ENCODE measurements at places on chromosomes 13 and 19.

DNA sequence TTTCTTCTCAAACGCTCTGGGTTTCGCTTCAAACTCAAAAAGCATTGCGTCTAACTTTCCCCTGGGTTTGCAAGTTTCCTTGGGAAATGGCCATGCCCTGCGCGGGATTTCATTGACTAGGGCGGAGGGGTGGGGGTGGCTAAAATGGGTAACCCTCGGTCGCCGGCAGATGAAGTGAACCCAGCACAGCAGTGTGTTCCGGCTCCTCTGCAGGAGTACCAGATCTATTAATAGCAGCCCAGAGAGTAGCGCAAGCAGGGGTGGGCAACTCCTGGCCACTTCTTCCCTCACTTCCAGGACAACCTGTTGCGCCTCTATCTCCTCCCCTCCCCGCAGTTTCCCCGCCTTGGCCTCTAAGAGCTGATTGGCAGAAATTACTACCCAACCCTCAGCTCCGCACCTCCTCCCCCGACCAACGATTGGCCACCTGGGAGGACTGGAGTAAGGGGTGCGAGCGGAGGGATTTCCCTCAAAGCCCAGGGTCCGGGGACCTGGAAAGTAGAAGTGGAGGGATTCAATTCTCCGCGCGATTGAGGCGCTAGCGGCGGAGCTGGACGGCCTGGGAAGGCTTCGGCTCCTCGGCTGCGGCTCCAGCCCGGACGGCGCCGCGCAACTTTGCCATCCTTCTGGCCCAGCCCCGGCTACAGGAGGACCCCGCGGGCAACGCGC, at the start of gene FREM2:
TSS of gene FREM2 (plus strand) at position 501 of the 669 bp plus-strand sequence. CDS start 268 bp downstream, outside the sequence.
- DNase-seq, result peak; percentile 68

DNA sequence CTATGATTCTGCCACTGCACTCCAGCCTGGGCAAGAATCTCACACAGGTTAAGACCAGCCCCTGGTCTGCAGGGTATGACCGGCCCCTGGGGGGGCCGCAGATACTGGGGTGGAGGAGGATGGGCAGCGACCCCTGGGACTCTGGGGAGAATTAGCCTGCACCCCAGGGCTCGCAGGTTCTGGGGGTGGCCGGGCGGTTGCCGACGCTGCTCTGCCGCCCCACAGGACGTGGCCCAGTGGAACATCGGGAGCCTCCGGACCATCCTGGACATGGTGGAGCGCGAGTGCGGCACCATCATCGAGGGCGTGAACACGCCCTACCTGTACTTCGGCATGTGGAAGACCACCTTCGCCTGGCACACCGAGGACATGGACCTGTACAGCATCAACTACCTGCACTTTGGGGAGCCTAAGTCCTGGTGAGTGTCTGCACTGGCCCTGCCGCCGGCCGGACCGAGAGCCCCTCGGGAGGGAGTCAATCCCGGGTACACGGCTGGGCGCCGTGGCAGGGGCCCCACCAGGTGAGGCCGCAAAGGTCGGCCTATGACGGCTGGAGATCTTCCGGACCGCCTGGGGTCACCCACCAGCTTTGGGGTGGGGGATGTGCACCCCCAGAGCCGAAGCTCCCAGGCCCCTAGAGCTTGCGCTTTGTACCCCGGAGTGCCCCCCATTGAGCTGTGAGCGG, 78.5 kb downstream of the KDM4B start:
- DNase-seq, result no peak

- DNase-seq, result no peak
Measured at GRCh38 chr13:76982061-76982460, 9.8 kb upstream of the CLN5 start.

- DNase-seq, result no peak
Measured at GRCh38 chr13:73898276-73898675, 235.9 kb downstream of the KLF12 start.

- DNase-seq, result no peak
Measured at GRCh38 chr13:24221007-24221406, 60.5 kb downstream of the SPATA13 start.

DNA sequence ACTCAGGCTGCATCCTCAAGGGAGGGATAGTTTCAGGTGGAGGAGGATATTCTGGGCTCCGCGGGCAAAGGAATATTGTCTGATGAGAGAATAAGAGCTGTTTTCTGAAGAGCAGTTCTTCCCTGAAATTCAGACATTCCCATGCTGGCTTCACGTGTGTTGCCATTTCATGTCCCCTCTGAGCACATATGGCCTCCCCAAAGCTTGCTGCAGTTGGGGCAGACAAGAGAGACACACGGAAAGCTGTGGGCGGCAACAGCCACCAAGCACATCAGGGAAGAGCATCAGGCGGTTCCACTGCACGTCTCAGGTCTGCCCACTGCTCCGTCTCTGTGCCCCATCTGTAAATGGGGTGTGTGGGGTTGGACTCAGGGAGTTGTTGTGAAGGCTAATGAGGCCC, 247.5 kb upstream of the TSHZ3 start:
- DNase-seq, result no peak

- no peak for DNase-seq
Measured at GRCh38 chr19:16249826-16250404, 52.2 kb downstream of the AP1M1 start.

DNA sequence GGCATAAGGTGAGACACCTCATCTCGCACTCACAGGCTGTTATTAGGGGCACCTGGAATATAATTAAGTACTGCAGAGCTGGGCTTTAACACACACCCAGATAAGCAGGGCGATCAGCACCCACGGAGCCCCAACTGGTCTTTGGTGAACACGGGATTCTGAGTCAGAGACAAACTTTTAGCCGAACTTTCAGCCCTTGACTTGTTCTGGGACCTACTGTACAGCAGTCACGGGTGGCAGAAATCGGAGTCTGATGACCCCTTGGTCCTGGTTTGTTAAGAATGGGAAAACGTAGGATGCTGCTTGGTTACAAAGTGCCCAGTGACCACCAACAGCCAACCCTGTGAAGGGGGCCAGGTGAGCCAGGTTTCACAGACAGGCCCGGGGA, 9.0 kb downstream of the SH3GL1 start:
- DNase-seq, result no peak

GRCh38 chr19:46390121-46390858, 23.1 kb downstream of the CCDC8 start:
- no peak for DNase-seq

GRCh38 chr13:50780201-50781015, 63.1 kb downstream of the DLEU7 start:
- no peak for DNase-seq

DNA sequence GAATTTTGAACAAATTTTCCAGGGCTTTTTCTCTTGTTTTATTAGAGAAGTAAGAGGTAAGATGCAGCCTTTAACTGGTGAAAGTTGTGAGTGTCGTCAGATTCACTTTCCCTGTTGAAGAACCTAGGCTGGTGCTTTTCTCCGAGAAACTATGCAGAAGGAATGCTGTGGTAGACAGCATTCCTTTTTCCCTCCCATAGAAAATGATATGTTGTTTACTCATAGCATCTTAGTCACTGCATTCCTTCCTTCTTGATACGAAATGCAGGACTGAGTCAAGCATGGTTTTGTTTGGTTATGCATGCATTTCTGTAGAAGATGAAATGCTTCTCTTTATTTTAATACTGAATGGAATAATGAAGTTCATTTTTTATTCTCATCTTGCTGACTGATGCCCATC, 3.4 kb downstream of the ITGBL1 start:
- no peak for DNase-seq
